ENCODE measurements at places on chromosomes 13 and 19. TPM values are rescaled to one million over a fixed set of nuclear protein-coding genes. Genes with fewer than 3 reads are reported as not detected.

The LRRC25 gene
- 2.2 TPM for total RNA-seq

The SIAH3 gene
- not detected for total RNA-seq

The CYP2S1 gene
- 1.4 TPM for total RNA-seq

The WTIP gene
- total RNA-seq, result 3.3 TPM

DNA sequence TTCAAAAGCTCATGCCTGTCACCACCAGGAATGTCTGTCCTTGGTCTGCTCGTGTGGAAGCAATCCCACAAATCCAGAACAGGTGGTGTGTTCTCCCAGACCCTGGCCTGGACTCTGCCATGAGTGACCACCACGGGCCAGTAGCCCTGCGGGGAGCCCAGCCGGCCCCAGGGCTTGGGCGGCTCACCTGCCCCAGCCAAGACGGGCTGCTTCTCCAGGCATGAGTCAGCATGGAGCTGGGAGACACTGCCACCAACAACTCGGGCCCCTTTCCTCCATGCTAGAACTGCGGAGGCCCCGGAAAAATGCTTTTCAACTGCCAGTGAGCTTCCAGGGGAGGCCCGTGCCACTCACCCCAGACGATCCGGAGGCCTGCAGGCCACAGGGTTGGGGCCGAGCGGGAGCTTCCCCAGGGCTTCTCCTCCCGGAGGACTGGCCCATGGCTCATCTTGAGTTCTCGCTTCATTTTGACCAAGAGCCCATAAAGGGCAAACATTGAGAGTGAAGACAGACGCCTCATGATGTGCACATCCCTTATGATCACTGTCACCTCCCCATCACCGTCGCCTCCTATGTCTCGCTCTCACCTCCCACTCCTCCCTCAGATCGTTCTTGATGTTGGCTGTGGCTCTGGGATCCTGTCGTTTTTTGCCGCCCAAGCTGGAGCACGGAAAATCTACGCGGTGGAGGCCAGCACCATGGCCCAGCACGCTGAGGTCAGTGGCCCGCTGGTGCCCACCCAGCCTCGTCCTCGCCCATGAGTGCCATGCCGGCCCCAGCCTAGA is 16.7 kb downstream of the YIPF2 start:
- no peak for DNase-seq
- H3K27me3 ChIP-seq, result no peaks in the 10 kb centered on the region
- no peak overlapping the region for H3K27ac ChIP-seq
- H3K36me3 ChIP-seq, result peaks cover 57% of the 10 kb centered on the region
- no peaks in the 10 kb centered on the region for H3K4me1 ChIP-seq

DNA sequence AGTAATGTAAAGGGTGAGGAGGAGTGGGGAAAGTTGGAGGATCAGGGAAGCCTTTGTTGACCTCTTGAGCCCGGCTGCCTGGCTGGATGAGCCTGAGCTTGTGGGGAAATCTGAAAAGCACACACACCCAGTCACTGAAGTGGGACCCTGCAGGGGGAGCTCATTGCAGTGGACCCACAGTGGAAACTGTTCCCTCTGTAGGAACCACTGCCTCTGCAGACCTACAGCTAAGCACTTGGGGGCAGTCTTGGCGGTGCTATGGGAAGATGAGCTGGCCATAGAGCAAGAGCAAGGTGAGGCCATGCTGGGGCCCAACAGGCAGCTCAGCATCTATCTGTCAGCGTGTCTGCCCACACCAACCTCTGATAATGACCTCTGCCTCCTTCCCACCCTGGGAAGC is 294.8 kb downstream of the TSHZ3 start:
- no peak for DNase-seq
- no peak overlapping the region for H3K4me3 ChIP-seq
- H3K4me1 ChIP-seq, result no peaks in the 10 kb centered on the region
- no peaks in the 10 kb centered on the region for H3K27me3 ChIP-seq

- H3K36me3 ChIP-seq, result no peaks in the 10 kb centered on the region
- no peak overlapping the region for H3K4me3 ChIP-seq
- no peaks in the 10 kb centered on the region for H3K4me1 ChIP-seq
- no peak overlapping the region for H3K27ac ChIP-seq
Observed at GRCh38 chr13:23915308-23915707, 18.0 kb upstream of the C1QTNF9B start.

DNA sequence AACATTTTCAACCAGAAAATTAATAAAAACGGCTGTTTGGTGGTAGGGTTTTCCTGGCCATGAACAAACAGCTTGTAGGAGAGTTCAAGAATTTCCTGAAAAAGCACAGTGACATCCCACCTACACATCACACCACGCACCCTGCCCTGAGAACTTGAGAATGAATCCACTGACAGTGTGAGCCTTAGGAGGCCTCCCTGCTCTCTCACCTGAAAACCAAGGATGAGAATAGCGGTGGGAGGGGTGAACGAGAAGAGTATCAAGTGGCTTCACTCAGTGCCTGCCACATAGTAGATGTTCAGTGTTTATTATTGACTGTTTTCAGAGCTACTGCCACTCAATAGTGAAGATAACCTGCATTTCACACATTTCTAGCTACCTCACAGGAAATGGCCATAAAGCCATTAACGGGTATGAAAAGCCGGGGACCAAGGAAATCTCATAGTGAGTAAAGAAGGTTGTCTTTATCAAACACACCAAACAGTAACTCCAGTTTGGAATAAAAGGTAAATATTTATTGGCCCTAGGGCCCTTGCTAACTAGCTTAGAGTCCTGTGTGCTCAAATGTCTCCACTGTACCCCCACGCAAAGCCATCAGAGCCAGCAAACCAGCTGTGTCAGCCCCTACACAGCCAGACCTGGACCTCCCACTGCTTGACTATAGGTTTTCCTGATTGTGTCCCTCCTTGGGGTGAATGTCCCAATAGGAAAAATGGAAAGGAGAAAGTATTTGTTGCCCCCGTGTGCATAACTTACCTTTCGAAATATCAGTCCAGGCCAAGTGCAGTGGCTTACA is 40.6 kb downstream of the TPT1 start:
- H3K36me3 ChIP-seq, result no peaks in the 10 kb centered on the region
- no peak overlapping the region for H3K27ac ChIP-seq
- no peaks in the 10 kb centered on the region for H3K27me3 ChIP-seq
- H3K4me3 ChIP-seq, result no peak overlapping the region
- no peak for DNase-seq

- no peaks in the 10 kb centered on the region for H3K4me1 ChIP-seq
- H3K4me3 ChIP-seq, result no peak overlapping the region
- H3K27me3 ChIP-seq, result no peaks in the 10 kb centered on the region
- no peak overlapping the region for H3K27ac ChIP-seq
- no peaks in the 10 kb centered on the region for H3K36me3 ChIP-seq
Observed at GRCh38 chr13:103539721-103540381, 473.6 kb upstream of the SLC10A2 start.

GRCh38 chr13:30477346-30478195 is 11.8 kb upstream of the HMGB1 start:
- H3K27me3 ChIP-seq, result no peaks in the 10 kb centered on the region
- H3K4me3 ChIP-seq, result no peak overlapping the region
- no peaks in the 10 kb centered on the region for H3K4me1 ChIP-seq
- DNase-seq, result no peak

DNA sequence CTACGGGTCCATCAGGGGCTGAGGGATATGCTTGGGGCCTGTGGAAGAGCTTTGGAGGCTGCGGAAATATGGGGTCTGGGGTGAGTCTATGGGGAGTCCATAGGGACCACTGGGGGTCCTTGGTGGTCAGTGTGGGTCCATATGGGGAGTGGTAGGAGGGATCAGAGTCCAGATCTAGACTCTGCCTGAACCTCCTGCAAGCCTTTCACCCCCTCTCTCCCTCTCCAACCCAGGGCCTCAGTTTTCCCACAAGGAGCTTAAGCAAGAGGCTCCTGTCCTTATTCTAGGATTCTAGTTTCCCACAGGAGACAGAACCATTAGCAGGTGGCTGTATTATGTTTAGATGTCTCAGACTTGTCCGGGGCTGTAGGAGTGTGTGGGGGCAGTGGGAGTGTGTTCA is 161.9 kb upstream of the TSHZ3 start:
- no peak overlapping the region for H3K27ac ChIP-seq
- no peaks in the 10 kb centered on the region for H3K27me3 ChIP-seq
- H3K36me3 ChIP-seq, result no peaks in the 10 kb centered on the region
- H3K4me1 ChIP-seq, result no peaks in the 10 kb centered on the region

- no peaks in the 10 kb centered on the region for H3K36me3 ChIP-seq
- no peaks in the 10 kb centered on the region for H3K4me1 ChIP-seq
- DNase-seq, result no peak
Observed at GRCh38 chr13:78022164-78022877, 103.7 kb upstream of the EDNRB start.

Data from sigmoid colon (tissue), 7 donors.